ENCODE measurements at places on chromosomes 6 and 20. TPM values are rescaled to one million over a fixed set of nuclear protein-coding genes. Genes with fewer than 3 reads are reported as not detected.

The KIAA0408 gene
- total RNA-seq = 17.6 TPM

The RSPO3 gene
- total RNA-seq = 8.8 TPM

The HFE gene
- total RNA-seq = 3.1 TPM

The C6orf58 gene
- total RNA-seq = 0.09 TPM

The MCCD1 gene
- total RNA-seq = not detected
